ENCODE measurements at places on chromosomes 7 and 10.

DNA sequence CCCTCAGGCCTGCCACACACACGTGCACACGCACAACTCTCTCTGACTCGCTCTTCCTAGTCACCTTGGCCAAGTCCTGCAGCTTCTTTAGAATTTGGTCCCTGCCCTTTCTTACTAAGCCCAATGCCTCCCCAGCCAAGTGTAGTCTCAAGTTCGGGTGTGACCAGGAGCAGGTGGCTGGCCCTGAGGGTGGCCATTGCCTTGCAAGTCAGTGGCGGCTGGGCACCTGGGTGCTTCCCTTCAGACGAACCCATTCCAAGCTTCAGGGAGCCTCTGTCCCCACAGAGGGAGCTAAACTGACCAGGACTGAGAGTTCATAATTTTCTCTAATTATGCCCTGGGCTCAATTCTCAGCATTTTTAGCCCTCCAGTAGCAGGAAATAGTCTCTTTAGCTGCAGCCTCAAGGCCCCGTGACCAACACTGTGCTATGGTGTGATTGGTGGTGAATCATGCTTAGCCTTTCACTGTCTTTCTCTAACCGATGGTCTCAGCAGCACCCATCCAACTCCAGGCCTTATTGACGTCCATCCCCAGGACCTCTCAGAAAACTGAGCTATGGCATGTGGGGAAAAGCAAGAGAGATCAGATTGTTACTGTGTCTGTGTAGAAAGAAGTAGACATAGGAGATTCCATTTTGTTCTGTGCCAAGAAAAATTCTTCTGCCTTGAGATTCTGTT lies 34.7 kb upstream of the FXYD4 start:
- DNase-seq: no peak

DNA sequence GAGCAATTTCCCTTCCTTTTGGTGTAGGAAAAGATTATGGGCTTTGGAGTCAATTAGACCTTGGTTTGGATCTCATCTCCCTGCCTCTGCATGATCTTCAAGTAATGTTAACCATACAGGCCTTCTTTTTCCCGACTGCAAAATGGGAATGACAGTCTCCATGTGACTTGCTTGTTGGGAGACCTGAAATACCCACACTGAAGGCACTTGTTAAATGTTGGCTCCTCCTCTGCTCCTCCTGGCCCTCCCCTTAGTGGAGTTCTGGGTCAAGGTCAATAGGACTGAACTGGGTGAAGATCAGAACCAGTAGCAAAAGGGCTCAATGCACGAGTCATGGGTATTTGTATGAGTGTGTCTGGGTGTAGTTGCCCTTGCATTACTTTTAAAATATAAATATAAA lies 179.4 kb upstream of the PRR15 start:
- no peak for DNase-seq

GRCh38 chr7:92768501-92769393 lies 67.6 kb downstream of the CDK6 start:
- no peak for DNase-seq

DNA sequence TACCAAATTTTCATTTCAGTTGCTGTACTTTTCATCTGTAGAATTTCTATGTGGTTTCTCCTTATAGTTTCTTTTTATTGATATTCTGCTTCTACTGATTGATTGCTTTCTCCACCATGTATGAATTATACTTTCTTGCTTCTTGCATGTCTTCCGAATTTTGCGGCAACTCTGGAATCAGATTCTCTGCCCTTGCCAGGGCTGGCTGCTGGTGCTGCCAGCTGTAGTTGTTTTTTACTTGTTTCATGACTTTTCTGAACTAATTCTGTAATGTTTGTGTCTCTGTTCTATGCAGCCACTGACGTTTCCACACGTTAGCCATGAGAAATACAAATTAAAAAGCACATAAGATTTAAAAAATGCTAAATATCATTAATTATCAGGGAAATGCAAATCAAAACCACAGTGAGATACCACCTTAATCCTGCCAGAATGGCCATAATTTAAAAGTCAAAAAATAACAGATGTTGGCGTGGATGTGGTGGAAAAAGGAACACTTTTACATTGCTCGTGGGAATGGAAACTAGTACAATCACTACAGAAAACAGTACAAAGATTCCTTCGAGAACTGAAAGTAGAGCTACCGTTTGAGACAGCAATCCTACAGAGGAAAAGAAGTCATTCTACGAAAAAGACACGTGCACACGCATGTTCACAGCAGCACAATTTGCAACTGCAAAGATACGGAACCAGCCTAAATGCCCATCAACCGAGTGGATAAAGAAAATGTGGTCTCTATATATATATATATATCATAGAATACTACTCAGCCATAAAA lies 51.5 kb downstream of the MAD1L1 start:
- no peak for DNase-seq

DNA sequence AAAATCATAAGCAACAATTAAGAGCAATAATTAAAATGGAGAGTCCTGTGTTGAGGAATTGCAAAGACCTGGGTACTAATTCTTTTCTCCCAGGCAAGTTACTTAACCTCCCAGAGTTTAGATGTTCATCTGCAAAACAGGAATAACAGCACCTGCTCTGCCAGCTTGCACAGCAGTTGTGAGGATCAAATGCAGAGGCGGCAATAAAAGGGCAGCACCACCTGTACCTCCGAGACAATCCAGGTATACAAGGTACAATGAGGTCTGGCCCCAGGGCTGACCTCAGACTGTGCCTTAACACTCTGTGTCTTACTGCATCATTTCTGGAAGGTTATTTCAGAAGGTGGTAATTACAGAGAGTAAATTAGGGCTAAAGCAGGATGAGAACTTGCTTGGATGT lies 14.5 kb upstream of the FAM204A start:
- no peak for DNase-seq

Measured in cortex of kidney (tissue), 1 donor.